ENCODE measurements at places on chromosomes 11 and 22.

- DNase-seq: no peak
These were observed 16.0 kb upstream of the LINC01488 start for GRCh38 chr11:69465236-69466000.

DNA sequence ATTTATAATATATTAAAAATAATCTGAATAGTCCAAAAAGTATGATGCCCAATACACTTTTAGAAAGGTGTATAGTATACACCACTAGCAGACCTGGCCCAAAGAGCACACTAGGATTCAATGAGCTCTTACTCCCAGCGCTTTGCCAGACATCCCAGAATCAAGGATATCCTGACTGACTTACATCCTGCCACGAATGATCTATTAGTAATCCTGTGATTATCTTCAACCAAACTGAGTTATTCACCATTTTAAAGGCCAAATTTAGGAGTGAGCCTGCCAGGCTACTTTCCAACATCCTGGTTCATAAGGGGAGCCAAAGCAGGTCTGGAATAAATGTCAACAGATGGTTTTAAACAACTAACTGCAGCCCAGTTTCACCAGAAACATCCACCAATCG lies 60.8 kb upstream of the FAM181B start:
- DNase-seq: no peak

- no peak for DNase-seq
These were observed 45.2 kb downstream of the LGR4 start for GRCh38 chr11:27427183-27427980.

DNA sequence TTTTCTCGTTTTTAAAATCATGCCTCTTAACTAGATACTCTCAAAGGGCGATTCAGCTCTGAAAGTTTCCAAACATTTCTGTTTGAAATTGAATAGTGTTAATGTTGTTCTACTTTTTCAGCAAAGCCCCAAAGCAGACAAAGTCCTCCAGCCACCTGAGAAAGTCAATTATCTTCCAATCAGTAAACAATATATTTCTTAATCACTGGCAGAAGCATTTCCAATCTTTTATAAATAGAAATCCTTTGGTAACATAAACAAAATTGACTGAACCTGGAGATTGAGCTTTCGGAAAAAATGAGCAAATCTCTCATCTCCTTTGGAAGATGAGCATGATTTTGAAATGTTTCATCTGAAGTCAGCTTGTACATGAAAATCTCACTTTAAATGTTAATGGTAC lies 84.4 kb upstream of the FIBIN start:
- DNase-seq: no peak
